ENCODE measurements at places on chromosomes 11 and 22.

DNA sequence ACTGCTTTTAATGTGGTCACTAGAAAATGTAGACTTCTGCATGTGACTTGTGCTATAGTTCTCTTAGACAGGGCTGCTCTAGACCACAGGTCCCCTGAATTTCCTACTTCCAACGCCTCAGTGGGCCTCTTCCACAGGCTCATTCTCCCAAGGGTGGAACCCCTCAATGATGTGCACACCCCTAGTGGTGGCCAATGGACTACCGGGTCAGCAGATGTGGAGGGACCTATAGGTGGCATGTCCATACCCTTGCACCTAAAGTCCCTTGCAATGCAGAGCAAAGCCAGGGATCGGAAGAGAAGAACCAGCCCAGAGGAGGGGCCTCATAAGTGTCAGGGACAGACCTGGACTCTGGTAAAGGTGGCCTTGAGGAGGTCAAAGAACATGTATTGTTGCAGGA is 20.0 kb downstream of the MMP13 start:
- DNase-seq: no peak

DNA sequence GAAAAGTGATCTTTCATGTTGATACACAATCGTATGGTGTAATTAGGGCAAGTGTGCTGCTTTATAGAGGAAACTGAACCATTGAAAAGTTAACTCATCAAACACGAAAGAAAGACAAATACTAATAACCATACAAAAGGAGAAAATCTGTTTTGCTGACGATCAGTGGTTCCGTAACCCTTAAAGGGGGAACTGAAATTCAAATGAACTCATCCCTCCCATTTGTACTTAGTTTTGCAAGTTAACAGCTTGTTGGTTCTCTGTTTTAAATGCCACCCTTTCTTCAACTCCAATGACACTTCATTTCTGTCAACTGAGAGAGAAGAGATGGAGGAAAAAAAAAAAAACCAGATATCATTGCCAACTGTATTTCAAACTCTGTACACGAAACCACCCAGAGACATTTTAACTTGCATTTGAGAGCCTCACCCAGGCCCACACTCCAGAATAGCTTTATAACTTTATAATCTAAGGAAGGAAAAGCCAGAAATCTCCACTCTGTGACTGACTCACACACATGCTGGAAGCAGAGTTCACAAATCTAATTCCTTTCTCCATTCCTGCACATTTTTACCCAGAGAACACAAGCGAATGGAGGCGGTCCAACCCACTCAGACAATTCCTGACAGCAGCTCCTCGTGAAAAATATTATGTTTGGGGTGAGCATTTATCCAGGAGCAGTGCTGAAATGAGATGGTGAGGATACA is 17.4 kb upstream of the CSNK2A3 start:
- DNase-seq: no peak

- DNase-seq: no peak
Measured at GRCh38 chr22:37117092-37117491, 7.6 kb upstream of the TMPRSS6 start.

DNA sequence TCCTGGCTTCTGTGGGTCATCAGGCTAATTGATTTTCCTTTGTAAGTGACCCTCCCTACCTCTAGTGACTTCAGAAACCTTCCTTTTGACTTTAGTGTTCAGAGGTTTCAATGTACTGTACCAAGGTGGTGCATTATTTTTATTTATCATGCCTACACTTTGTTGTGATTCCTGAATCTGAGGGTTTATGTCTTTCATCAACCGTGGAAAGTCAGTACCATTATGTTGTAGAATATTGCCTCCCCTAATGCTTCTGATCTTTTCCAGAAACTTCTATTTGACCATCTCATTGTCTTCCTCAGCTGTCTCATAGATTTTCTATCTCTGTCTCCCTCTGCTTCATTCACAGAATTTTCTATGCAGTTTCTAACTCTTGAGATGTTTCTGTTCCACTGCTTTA is 105.5 kb downstream of the KCNQ1OT1 start:
- no peak for DNase-seq

GRCh38 chr22:30025221-30025620 is 55.0 kb upstream of the HORMAD2 start:
- no peak for DNase-seq

GRCh38 chr11:66509131-66509561 is 1.3 kb upstream of the BBS1 start:
- DNase-seq: no peak

GRCh38 chr22:30206944-30207343 is 39.6 kb downstream of the LIF start:
- DNase-seq: peak; percentile 56

DNA sequence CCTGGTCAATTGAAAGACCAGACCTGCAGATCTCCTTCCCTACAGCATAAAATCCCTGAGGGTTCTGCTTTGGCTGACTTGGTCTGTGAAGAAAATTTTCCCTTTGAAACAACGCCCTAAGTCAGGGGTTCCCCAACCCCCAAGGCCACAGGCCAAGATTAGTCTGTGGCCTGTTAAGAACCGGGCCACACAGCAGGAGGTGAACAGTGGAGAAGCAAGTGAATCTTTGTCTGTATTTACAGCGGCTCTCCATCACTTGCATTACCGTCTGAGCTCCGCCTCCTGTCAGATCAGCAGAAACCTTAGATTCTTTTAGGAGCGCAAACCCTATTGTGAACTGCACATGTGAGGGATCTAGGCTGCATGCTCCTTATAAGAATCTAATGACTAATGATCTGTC is 38.2 kb downstream of the CCDC83 start:
- DNase-seq: no peak

DNA sequence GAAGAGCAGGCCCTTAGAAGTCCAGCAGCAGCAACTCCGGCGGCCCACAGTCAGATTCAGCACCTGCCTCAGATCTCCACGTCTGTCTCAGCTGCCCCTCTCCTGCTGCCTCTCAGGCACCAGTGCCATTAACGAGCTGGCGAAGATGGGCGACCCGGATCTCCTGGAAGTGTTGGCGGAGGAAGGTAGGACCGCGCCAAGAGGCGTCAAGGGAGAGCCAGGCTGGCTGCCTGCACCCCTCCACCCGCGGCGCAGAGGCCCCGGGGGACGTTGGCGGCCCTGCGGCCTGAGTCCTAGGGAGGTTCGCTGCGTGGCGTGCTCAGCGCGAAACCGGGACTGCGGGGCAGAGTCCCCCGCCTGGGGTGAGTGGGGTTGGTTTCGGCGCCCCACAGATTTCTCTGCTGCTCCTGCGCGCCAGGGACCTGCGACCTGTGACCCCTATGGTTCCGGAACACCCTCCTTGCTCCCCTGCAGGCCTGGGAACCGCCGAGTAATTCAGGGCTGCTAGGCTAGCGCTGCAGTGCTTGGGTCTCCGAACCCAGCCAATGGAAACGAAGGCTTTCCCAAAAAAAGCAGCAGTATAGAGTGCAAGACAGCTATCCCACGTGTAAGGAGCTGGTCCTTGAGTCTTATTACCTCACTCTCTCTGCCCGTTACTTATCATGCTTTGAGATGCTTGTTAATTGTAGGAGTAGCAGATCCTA is 615 bp downstream of the ANO5 start:
- DNase-seq: peak; percentile 31

DNA sequence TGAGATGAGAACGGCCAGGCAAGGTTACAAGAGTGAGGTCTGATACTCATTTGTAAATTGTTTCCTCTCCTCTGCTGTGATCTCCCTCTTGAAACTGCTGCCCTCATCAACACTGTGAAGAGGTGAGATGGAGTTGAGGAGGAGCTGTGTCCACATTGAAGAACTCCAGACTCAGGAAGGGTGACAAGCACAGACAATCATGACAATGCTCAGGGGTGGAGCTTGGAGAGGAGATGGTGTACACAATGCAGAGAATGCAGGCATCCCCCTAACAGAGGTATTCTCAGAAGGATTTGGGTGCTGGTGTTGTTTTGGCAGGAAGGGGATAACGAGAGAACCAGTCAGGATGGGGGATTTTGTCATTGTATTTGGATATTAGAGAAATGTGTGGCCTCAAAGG is 21.5 kb upstream of the MMP7 start:
- DNase-seq: no peak

GRCh38 chr22:28629420-28630176 is 50.0 kb downstream of the TTC28 start:
- DNase-seq: no peak

DNA sequence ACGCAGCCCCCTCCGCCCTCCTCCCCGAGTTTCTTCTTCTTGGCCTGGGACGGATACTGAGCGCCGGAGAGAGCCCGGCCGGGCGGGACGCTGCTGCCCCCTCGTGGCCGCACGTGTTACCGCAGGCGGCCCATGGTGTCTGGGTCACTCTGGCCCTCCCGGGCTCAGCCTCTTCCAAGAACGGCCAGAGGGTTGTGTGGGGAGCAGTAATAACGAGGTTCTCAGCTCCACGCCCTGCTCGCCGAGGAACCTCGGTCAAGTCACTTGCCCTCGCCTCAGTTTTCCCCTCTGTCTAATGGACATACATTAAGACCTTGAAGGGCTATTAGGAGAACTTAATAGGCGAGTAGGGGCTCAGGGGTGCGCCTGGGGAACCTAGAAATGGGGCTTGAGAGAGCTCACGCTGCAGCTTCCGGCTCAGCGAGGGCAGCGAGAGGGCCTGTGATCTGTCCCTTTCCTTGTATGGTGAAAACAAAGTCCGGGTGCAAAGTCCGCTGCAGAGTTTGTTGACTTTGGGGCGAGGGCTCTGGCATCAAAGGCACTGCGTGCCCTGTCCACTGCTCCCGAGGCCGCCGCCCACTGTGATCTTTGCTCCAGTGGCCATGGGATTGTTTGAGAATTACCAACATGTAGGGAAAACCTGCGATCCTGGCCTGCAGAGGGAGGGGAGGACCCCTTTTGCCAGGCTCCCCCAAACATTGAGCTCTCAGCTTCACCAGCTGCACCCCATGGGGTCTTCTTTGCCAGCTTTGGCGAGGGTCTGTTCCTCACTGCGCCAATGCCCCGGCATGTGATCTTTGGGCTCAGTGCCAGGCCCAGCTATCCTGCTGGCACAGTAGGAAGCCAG is 14.4 kb upstream of the LRP5 start:
- DNase-seq: peak; percentile 84

GRCh38 chr22:30217698-30218560 is 28.6 kb downstream of the LIF start:
- no peak for DNase-seq

DNA sequence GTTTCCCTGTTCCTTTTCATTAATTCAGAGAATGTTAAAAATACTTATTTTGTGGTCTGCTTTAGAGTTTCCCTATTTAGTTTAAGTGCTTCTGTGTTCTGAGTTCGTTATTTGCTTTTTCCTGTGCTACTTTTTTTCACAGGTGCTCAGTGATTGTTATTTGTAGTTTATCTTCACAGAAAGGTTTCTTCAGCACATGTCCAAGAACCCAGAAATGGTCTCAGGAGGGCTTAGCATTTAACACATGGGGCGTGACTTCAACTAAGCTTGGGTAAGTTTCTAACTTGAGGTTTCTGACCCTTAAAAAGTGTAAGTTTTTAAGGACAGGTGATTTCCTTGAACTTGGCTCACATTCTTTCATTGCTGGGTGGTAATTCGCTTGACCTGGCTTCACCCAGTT is 157.3 kb downstream of the AASDHPPT start:
- no peak for DNase-seq

GRCh38 chr11:61679296-61679695 is 895 bp upstream of the DAGLA start:
- DNase-seq: no peak

DNA sequence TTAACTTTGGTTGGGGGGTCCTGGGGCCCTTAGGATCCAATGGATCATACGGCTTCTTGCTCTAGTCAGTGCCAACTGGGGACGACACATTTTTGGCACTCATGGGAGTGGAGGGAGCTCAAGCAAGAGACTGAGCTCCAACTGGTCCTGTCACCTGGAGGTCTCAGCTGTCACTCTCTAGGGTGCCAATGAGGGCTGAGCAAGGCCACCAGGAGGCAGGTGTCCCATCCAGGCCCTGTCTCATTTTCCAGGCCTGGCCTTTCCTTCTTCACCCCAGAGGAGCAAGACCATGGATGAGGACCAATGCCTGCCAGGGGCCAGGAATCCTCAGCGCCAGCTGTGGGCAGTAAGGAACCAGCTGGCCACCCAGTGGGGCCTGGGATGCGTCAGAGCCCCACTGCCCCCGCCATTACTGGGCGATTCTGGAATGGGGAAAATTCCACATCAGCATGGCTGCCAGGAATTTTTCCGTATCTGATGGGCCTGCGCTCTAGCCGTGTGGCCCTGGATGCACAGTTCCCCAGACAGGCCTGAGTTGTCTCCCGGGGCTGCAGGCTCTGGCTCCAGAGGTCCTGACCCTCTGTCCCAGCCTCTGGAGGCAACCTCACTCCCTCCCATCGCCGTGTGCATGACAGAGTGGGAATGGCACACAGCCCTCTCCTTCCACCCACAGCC is 669 bp upstream of the GAL3ST1 start:
- DNase-seq: peak; percentile 79

DNA sequence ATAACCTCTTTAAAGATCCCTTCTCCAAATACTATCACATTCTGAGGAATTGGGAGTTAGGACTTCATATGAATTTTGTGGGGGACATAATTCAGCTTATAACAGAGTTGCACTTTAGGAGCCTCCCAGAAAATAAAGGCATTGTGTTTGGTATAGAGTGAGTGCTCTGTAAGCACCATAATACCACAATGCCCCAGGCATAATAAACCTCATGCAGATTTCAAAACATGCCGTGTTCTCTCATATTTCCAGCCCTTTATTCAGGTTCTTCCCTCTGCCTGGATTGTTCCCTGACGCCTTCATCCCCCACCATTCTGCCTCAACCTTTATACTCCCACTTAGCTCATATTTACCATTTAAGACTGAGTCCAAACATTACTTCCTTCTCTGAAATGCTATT is 398.8 kb upstream of the FAT3 start:
- no peak for DNase-seq

- no peak for DNase-seq
Measured at GRCh38 chr11:87529486-87529885, 491.8 kb downstream of the TMEM135 start.

DNA sequence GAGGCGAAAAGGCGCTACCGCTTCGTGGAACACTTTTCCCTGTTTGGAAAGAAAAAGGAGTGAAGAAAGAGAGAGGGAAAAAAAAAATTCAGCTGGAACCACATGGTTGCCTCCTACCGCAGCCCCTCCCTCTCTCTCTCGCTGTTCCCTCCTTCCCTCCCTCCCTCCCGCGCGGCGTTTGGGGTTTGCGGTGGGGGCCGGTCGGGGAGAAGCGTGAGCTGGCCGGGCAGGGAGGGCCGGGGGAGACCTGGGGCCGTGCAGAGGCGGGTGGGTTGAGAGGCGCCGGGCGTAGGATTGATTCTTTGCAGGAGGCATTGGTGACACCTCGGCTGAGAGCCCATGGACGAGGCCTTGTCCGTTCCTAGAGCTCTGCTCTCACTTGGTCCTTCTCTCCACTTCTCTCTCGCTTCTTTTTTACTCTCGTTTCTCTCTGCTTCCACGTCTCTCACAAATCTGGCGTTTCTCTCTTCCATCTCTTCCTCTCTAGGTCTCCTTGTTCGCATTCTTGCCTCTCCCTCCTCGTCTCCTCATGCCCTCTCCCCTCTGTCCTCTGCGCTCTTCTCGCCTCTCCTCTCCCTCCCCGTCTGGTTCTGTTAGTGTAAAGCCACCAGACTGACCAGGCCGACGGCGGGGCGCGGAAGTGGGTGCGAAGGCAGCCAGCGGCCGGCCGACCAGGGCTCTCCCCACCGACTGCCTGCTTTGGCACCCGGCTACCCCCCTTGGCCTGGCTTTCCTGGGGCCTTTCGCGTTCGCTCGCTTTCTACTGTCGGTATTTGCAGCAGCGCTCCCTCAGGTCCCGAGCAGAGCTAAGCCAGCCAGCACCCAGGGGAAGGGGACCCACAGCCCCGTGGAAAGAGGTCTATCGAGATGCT is at the start of gene CLMP:
Gene CLMP, minus strand, starts transcription at position 61 of the 872 bp plus-strand sequence. CDS start 308 bp downstream, outside the sequence.
- DNase-seq: peak; percentile 24

Data from body of pancreas (tissue), 4 donors.